ENCODE measurements at places on chromosomes 4 and X.

DNA sequence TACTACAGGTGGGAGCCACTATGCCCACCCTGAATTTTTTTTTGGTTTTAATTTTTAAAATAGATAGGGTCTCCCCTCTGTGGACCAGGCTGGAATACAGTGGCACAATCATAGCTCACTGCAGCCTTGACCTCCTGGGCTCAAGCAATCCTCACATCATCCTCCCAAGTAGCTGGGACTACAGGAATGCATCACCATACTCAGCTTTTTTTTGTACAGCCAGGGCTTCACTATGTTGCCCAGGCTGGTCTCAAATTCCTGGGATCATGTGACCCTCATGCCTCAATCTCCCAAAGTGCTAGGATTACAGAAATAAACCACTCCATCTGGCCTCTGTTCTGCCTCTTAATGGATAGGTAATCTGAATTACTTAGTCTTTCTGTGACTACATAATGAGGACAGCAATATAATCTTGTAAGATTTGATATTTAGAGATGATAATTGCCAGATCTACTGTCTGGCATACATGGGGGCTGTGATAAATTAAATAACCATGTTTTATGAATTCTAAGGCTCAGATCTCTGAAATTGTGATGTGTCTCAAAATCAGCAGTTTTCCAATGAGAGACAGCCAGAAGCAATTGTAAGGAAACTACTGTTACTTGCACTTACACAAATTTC is 26.7 kb downstream of the PDS5A start:
- DNase-seq = no peak

- no peak for DNase-seq
Observed at GRCh38 chrX:64097891-64098290, 107.6 kb downstream of the AMER1 start.

DNA sequence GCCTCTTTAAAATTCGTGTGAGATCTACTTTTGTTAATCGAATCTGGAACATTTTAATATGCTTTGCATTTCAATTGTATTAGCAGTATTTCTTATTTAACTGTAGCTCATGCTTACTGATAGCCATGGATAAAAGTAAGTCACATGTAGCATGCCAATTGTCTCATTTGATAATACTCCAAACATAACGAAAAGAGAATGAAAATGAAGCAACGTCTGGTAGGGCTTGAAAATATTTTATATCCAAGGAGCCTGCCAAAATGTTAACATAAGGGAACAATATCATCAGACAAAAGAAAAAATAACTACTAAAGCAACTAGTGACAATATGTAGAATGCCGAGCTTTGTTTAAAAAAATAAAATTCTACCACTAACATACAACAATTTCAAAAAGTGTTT is 94.1 kb upstream of the MID1 start:
- no peak for DNase-seq

DNA sequence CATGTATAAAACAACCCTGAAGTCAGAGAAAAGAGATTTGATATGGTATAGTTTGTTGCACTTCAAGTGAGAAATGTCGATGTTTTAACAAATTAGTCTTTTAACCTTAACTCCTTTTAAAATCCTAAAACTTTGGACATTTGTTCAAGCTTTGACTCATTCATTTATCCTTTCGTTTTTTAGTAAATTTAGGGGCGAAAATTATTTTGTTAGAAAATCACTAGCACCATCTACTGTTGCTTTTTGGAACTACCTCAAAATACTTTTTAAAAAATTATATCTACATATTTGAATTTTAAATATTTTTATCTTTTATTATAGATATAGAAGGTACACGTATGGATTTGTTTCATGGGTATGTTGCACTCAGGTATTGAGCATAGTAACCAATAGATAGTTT is 165.1 kb upstream of the POF1B start:
- DNase-seq = no peak

DNA sequence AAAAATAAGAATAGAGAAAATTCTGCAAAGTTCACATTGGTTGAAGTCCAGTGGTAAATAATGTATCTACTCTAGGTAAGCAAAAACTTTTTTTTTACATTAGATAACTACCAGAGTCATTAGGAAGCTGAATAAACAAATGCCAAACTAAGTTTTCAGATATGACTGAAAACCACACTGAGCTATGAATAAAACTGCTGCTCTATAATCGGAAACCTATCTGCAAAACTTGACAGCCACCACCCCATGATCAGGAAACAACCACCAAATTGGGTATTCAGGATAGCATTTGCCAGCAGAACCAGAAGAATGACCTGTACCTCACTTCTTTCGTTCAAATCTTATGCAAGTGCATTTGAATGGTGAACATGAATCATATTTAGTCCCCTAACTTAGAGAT is 173.0 kb upstream of the TET2 start:
- DNase-seq = no peak

- no peak for DNase-seq
Observed at GRCh38 chr4:101357751-101358150, 10.4 kb upstream of the PPP3CA start.

DNA sequence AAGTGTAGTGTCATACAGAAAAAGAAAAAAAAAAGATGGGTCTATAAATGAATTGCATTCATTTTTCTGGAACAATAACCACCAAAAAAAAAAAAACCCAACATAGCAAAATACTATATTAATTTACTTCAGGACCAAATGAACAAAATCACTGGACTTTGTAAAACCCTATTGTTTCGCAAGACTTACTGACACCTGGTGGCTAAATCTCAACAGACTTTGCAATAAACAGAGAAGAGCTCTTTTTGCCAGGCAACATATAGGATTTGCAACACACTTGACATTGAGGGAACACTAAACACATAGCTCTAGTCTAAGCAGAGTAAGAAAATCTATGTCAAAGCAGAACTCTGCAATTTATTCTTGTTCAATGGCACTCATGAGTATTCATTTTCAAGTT is 990.2 kb downstream of the STPG2 start:
- DNase-seq = no peak

DNA sequence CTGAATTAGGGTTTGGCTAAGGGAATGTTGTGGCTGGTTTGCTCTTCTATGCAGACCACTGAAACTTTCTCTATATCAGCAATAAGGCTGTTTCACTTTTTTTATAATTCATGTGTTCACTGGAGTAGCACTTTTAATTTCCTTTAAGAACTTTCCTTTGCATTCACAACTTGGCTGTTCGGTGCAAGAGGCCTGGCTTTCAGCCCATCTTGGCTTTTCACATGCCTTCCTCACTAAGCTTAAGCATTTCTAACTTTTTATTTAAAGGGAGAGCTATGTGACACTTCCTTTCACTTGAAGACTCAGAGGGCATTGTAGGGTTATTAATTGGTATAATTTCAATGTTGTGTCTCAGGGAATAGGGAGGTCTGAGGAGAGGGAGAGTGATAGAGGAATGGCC is 142.3 kb downstream of the SHROOM4 start:
- DNase-seq = peak; percentile 23

- no peak for DNase-seq
Observed at GRCh38 chrX:124217304-124218251, 114.9 kb upstream of the TEX13D start.

DNA sequence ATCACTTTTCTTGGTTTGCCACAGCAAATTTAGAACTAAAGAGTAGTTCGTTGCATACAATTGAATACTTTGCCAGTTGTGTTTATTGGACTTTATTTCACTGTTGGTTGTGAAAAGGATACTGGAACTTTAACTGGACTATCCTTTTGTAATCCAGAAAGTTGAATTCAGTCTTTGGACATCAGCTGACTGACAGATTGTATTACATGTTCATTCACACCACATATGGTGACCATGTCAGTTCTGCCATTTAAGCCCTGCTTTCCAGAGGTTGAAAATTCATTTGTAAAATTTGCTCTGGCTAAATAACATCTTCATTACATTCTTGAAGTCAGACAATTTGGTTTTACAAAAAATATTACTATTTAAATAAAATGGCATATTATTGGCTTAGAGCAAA is 251.7 kb downstream of the CAMK2D start:
- no peak for DNase-seq

GRCh38 chrX:7614616-7615015 is 228.4 kb upstream of the VCX start:
- no peak for DNase-seq

Data from left hindlimb (tissue), 1 donor.